ENCODE measurements at places on chromosomes 1 and 21.

DNA sequence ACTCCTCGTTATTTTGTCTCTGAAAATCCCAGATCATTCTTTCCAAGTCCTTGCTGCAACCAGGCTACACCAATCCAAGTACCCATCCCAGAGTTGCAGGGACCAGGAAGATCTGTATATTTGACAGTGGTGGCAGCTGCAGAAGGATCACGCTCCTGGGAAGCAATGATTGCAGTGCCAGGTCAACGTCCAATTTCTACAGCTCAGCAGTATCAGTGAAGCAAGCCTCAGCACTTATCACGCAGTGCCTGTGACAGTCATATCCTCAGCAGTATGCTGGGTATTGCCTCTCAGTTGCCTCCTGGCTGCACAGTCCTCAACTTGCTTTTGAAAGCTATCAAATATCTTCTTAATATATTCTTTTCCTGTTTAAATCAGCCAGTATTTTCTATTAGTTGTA is 66.7 kb downstream of the BARHL2 start:
- no peak for DNase-seq

GRCh38 chr1:3197781-3198316 is 128.8 kb downstream of the PRDM16 start:
- DNase-seq, result no peak

DNA sequence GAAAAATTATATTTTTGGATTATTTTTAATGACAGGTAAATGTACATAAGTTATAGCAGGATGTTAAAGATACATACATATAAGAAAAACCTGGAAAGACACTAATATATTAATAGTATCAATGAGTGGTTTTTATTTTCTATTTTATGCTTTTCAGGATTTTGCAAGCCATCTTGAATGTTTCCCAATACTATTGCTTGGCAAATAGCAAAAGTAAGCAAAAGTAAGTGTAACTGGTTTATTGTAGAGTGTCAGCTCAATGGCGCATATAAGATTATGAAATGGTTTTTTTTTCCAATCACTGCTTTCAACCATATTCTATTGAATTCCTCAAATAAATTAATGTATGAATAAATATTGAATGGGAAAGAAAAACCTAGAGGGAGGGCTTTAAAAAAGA is 36.4 kb downstream of the ZNF684 start:
- no peak for DNase-seq

- DNase-seq, result no peak
Measured at GRCh38 chr1:119366424-119366823, 2.2 kb upstream of the HAO2 start.

GRCh38 chr1:13540866-13541265 is 27.1 kb upstream of the LRRC38 start:
- DNase-seq, result no peak

- no peak for DNase-seq
Measured at GRCh38 chr1:37308031-37308960, 166.1 kb upstream of the ZC3H12A start.

Measured in NCI-H2029 (cell line).